CD4-positive, alpha-beta T cell treated with Interleukin-6 for 4 hours (primary cell): ENCODE measurements at places on chromosomes 5 and 9.

- DNase-seq = peak; percentile 37
These were observed 1.6 kb downstream of the CSNK1A1 start for GRCh38 chr5:149549461-149550267.

DNA sequence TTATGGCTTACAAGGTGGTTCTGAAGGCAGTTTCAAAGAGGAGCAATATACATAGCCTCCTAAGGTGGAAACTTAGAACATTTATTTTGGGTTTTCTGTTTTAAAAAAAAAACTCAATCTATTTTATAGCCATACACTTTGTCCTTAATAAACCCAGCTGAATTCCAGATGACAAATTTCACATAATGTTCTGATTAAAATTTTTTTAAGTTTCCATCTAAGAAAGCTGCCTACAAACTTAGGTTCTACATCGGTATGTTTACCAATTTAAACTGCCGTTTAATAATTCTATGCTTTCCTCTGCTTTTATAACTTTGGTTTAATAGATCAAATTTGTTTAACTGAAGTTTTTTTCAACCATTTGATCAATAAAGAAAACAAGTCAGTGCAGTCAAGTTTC, 12.5 kb downstream of the NR3C1 start:
- no peak for DNase-seq

DNA sequence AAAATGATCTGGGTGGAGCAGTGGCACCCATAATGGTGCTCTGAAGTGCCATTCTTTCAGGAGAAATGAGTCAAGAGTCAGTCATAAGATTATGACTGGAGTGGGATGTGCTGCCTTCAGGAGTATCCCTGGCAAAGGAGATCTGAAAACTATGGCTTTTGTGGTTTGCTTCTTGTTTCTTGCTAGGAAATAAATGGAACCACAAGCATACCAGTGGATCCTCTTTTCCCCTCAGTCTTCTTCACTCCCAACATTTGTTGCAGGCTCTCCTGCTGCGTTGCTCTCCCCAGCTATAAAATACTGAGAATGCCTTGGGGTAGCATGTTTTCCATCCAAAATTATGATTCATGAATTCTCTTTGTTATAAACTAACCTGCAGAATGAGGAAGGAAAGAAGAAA, 199.1 kb downstream of the NNT start:
- DNase-seq = no peak

GRCh38 chr9:123551734-123552133, 195.7 kb downstream of the CRB2 start:
- DNase-seq = no peak

- no peak for DNase-seq
These were observed 4.0 kb downstream of the ANKRD55 start for GRCh38 chr5:56229111-56229510.

- no peak for DNase-seq
These were observed 14.7 kb downstream of the BICD2 start for GRCh38 chr9:92749934-92750315.

DNA sequence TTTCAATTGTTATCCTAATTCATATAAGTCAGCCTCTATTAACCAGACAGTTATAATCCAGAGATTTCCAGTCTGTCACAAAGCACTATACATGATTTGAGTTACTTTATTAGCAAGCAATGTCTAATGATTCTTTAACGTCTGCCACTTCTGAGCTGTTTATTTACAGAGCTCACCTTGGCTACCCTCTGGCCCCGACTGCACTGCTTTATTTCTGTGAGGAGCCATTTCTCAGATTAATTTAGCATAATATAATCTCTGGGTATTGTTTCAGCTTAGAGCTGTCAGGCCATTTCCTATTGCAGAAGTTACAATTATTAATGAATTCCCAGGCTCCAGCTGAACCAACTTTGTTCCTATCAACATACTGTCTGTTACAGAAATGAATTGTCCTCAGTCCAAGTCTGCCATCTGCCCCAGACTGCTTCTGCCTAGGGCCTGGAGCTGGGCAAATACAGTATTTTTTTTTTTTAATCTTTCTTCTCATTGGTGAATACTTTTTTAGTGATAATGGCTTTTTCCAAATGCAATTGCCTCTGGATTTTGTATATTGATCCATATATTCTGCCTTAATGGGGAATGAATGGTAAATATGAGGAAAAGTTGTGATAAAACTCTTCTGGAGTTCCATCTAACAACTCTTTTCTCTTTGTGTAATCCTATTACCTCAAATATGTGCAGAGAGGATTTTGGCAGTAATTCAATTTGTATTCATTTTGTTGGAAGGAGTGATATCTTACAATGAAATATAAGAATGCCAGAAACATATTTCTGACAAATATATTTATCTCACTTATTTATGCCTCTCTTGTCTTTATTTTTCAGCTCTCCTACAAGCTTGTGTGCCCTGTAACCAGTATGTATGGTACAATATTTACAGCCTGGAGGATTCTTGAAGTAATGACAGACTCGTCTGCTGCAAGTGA, 104.7 kb downstream of the FOCAD start:
- no peak for DNase-seq

DNA sequence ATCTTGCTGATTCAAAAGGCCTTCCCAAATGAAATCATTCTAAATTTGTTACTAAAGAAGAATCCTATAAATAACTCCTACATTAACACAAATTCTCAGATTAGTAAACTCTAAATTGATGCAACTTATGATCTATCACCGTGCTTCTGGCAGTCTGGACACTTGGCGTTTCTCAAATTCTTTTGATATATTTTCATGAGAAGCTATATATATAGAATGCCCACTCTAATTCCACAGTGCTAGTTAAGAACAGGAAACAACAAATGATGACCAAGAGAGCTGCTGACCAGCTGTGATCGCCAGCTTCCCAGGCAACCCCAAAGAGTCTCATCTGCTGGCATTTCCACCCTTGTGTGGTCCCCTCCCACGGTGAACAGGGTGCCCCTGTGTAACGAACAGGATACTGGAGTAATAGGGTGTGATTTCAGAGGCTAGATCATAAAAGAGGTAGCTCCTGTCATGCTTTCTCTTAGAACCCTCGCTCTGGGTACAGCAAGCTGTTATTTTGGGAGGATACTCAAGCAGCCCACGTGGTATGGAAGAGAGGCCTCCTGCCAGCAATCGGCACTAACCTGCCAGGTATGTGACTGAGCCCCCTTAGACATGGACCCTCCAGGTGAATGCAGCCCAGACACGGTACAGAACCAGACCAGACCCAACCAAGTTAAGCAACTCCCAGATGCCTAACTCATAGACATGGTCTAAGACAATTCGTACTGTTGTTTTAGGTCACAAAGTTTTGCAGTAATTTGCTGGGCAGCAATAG, 64.7 kb downstream of the CDC14B start:
- no peak for DNase-seq

DNA sequence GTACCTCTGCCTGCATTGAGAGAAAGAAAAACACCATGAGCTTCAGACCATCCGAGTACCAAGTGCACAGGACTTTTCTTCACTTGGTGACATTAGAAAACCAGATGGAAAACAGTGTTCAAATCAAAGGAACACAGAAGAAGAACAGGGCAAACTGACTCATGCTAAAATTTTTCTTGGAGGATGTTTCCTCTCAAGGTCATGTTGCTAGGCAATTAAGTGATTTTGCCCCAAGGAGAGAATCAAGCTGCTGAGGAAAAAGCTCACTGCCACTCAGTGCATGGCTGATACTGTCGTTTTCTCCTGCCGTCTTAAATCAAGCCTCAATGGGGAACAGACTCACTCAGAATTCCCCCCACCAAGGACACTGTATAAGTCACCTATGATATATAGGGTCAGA, 57.9 kb upstream of the SIMC1 start:
- no peak for DNase-seq

GRCh38 chr9:21681641-21682040, 120.8 kb upstream of the MTAP start:
- no peak for DNase-seq

- peak; percentile 13 for DNase-seq
These were observed 75.5 kb downstream of the SGCD start for GRCh38 chr5:156402387-156402921.

GRCh38 chr5:124408738-124409453, 337.5 kb downstream of the ZNF608 start:
- DNase-seq = no peak

DNA sequence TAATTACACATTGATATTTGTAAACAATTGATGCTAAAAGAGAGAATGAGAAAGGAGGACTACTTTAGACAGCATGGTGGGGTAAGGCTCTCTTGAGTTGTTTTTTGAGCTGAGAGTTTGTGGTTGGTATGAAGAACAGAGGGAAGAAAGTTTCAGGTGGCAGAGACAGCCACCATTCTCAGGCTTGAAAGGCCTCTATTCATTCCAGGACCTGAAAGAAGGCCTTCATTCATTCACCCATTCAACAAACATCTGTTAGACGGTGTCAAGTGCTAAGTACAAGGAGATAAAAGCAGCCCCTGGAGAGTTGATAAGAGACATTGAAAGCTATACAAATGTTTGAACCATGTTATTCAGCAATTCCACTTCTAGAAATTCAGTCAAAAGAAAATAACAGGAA, 21.7 kb upstream of the ADAM19 start:
- no peak for DNase-seq

DNA sequence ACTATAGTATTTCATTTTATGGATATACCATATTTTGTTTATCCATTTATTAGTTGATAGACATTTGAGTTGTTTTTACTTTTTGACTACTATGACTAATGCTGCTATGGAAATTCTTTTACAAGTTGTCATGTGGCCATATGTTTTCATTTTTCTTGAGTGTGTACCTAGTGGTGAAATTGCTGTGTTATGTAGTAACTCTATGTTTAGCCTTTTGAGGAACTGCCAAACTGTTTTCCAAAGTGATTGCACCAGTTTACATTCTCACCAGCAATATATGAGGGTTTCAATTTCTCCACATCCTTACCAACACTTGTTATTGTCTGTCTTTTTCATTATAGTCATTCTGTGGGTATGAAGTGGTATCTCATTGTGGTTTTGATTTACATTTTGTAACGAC, 75.4 kb downstream of the GRIA1 start:
- DNase-seq = no peak

DNA sequence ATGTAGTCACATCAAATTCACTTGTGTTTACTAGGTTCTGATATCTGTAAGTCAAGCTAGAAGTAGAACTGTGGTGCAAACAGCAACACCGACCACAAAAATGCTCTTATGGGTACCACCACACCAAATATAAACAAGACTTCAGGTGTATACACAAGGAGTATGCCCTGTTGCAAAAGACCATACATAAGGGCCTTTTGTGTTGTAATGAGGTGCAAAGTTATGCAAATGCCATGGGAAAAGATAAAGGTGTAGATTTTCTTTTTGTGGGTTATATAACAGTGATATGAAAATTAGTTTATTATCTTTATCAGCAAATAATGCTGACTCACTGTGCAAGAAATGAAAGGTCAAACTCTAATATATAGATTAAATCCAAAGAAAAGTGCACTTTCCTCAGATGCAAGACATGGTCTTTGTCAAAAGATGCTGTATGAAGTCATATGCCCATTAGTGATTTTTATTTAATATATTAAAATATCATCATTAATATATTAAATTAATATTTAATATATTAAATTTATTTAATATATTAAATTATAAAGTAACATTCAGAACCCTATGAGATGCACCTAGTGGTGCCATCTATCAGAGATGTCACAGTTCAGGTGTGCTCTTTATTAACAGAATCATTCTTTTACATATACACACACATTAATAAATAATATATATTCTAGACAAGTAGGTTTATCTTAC, 26.7 kb upstream of the ALDH1A1 start:
- no peak for DNase-seq

DNA sequence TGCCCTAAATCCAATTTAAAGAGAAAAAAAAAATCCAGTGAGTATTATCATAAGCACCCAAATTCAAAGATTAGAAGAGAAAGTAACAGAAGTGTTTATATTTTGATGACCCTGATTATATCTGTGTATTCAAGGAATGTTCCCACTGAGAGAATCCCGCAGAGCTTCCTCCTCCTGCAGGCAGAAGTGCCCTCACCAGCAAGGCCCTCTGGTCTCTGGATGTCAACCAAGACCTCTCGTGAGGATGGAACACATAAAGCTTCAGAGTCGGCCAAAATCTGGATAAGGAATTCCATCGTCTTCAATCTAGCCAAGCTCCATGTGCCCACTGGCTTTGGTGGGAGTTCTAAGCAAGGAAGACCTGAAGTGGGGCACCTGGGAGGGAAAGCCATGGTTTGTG, 18.1 kb downstream of the PTCH1 start:
- DNase-seq = no peak

DNA sequence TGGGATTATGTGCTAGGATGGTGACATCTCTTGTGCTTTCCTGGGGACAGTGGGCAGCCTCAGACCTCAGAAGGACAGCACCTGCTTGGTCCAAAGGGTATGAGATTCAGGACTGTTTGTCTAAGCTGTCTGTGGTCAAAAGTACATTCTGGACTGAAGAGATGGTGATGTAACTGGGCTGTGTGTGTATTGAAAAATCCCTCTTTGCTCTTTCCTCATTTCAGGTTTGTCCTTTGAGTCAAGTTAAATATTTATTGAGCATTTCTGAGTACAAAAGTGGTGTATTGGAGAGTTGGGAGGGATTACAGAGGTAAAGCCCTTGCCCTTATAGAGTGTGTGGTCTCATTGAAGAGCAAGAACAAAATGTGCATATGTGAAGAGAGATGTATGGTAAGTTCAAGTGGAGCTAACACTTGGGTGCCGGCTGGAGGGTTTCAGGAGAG, 46.7 kb downstream of the RCL1 start:
- no peak for DNase-seq

GRCh38 chr5:171597946-171598640, 178.6 kb downstream of the FGF18 start:
- DNase-seq = no peak

- DNase-seq = no peak
These were observed 239.0 kb downstream of the ISL1 start for GRCh38 chr5:51622161-51622790.

- no peak for DNase-seq
These were observed 134.5 kb downstream of the FANCC start for GRCh38 chr9:95182854-95183563.

DNA sequence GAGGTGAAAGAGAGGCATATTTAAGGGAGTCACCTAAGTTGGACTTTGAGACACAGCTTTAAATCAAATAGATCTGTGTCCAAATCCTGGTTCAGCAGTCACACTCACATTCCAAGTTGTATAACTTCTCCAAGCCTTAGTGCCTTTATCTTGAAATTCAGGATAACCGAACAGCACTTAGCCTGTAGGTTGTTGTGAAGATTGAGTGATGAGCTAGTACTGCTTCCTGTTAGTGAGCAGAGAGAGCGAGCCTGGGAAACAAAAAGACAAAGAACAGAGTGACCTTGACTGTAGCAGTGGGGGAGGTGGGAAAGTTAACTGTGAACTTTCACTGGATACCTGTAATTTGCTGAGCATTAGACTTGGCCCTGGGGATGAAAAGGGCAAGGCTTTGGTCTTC, 22.4 kb downstream of the MAML1 start:
- DNase-seq = no peak
